ENCODE measurements at places on chromosomes 1 and 21.

DNA sequence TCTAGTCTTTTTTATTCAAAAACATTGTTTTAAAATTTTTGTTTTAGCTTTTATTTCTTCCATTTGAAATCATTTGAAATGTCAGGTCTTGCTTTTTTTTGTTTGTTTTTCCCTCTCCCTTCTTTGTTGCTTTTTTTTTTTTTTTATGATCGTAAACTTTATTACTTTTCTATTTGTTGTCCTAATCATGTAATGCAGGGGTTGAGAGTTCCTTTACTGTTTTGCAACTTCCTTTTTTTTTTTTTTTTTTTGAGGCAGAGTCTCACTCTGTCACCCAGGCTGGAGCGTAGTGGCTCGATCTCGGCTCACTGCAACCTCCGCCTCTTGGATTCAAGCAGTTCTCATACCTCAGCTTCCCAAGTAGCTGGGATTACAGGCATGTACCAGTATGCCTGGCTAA is 24.8 kb downstream of the IVNS1ABP start:
- DNase-seq, result no peak

DNA sequence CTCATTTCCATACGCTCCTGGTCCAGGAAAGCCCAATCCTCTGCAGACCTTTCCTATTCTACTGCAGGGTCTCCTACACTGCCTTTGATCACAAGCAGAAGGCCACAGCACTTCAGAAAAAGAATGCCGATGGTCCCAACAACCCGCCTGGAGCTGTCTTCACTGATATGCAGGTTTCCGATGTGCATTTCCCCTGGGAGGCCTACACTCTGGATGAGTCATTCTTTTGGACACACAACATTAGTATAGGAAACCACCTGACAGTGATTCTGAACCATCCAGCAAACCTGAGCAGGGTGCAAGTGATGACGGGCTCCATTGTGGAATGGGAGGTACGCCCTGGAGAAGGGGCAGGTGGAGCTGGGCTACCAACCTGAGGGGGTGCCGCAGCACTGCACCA is 15.0 kb downstream of the PCAT6 start:
- DNase-seq, result no peak

GRCh38 chr1:205672395-205672889 is 7.9 kb downstream of the SLC45A3 start:
- DNase-seq, result no peak

- DNase-seq, result no peak
Measured at GRCh38 chr1:66468722-66469121, 65.2 kb upstream of the SGIP1 start.

GRCh38 chr1:76227621-76228020 is 153.1 kb downstream of the ST6GALNAC3 start:
- no peak for DNase-seq

GRCh38 chr21:30605968-30606367 is 5.1 kb downstream of the KRTAP22-1 start:
- DNase-seq, result no peak

GRCh38 chr1:223161321-223161720 is 18.3 kb upstream of the TLR5 start:
- no peak for DNase-seq

DNA sequence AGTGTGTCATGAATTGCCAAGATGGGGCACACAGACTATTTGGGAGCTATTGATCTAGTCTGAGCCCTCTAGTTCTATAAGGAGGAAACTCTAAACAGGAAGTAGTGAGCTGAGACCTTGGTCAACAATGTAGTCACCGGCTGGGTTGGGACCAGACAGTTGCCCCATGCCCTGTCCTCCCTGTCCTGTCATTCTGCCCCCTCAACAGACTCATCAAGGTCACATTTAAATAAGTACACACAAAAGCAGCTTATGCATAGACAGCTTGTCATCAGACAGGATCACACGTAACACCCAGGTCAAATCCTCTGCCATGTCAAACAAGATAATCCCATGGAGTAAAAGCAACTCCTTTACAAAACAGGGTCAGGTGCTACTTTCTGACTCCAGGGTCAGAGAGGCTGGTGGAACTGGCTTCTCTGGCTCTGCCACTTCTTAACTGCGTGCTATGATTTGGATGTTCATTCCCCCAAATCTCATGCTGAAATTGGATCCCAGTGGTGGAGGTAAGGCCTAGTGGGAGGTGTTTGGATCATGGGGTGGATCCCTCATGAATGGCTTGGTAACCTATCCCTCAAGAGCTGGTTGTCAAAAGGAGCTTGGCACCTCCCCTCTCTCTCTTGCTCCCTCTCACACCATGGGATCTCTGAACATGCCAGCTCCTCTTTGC is 128.9 kb downstream of the HIVEP3 start:
- DNase-seq, result no peak

DNA sequence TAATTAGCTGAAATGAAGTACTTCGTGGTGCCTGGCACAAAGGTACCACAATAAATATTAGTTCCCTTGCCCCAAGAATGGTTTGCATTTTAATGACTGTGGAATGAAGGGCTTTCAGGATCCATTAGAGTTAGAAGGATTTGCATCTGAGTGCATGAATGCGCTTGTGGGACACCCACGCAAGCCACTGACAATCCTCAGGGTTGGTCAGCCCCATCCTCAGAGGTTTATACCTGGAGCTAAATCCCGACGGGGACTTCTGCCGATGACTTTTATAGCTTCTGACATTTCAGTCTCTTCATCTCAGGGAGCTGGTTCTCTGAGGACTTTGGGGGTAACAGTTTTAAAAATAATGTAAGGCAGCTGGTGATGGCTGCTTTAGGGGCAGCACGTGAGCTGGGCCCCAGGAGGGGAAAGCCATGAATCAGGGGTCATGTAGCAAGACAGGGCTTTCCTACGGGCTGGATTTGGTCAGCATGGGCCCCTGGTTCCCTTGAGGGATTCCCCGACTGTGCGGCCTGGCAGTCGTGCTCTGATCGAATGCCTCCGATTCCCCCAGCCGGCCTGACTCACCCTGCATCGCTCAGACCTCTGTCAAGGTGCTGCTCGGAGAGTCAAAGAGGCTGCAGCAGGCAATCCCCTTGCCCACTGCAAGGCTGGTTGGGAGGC is 20.8 kb upstream of the IL10 start:
- DNase-seq, result no peak

DNA sequence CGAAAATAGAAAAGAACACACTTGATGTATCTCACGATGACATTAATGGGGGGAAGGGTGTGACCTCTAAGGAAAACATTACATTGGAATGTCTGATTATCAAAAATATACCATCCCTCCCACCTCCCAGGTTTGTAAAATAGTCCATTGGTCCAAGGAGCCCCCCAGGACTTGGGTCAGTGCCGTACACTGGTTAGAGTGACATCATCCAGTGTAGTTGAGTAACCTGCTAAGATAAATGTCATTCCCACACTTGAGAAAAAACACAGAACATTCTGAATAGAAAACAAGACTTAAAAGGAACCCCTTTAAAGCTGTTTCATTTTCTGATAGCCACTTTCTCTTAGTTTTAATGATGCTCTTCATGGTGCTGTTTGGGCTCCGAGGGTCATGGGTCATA is 15.2 kb downstream of the DDX20 start:
- no peak for DNase-seq

DNA sequence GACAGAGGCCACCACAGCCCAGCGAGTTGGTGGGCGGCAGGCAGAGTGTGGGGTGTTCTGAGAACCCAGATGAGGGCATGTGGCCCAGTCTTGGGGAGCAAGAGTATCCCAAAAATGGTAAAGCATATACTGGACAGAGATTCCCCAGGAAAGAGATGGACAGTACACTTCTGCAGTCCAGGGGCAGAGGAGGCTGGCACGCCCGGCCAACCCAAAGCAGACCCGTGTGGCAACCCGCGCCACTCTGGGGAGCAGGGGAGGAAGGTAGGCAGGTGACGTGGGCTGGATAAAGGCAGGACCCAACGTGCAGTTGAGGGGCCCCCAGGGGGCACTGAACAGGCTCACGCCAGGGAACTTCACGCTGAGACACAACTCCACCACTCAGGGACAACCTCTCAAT is 46.4 kb upstream of the RIPK4 start:
- DNase-seq, result no peak
